ENCODE measurements at places on chromosomes 3 and 15.
A peak's percentile ranks its signal among the peaks of the same experiment; 100 is the strongest.

DNA sequence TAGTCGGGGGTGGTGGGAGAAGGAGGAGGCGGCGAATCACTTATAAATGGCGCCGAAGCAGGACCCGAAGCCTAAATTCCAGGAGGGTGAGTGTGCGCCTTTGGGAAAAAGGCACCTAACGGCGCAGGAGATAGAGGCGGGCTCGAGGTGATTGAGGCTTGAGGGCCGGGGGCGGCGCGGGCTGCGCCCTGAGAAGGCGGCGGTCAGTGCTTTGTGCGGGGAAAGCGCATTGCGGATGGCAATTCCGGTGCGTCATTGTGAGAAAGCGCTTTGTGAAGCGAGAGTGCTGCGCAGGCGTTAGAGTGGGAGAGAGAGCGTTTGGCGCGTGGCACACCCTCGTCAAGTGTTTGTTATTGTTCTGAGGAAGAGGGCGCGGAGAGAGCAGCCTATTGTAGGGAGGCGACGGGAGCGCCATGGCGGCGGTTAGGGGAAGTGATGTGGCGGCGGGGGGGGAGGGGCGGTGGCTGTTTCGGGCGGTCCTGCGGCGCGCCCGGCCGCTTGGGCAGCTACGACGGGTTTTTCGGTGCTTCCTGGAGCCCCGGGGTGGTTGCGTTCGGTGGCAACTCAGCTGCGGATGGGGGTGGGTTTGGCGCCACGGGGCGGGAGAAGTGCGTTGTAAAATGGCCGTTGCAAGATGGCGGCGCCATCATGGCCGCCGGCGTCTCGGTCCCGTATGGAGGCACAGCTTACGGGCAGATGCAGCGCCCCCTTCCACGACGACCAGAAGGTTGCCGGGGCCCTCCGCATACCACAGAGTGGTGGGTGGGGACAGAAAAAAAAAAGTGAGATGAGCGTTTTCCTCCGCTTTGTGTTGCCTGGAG is 492 bp downstream of the MORF4L1 start:
- DNase-seq = peak; percentile 67

- DNase-seq = no peak
Measured at GRCh38 chr15:83588441-83588840, 65.5 kb upstream of the ADAMTSL3 start.

DNA sequence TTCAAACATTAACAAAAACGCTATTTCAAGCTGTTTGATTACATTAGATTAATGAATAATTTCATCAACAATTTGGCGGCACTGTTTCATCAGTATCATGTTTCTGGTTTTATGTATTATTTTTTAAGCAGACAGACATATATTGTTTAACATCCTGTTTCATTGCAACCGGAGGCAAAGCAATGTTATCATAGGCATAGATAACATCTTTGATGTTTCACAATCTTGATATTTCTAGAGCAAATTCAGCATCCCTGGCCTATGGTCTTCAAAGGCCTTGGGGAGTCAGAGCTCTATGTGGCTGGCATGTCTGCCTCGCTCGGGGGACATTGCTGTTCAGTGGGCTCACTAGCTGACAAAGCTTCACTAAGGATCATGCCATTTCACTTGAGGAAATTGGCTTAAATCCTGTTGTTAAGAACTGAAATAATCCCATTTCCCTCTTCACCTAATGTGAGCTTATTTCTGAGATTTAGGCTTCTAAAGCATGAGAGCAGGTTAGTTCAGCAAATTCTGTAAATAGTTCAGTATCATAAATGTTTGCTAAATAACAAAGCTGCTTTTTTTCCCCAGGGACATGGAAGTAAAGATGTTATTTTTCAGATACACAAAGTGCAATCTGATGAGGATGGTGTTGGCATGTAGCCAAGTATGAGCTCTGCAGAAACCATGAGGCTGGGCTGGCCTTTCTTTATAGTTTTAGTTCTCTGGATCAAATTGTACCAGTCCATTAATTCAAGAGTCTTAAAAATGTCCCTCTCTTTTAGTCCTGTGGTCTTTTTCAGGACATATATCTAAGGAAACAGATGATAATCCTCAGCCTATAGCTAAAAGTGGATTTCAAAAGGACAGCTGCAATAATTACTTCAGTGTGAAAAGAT is 941.4 kb downstream of the PLOD2 start:
- DNase-seq = no peak

GRCh38 chr3:98817547-98818041 is 54.5 kb downstream of the ST3GAL6 start:
- no peak for DNase-seq

- DNase-seq = no peak
Measured at GRCh38 chr3:15659254-15659975, 57.9 kb downstream of the BTD start.

GRCh38 chr3:27639271-27639670 is 82.9 kb downstream of the EOMES start:
- DNase-seq = peak; percentile 3

DNA sequence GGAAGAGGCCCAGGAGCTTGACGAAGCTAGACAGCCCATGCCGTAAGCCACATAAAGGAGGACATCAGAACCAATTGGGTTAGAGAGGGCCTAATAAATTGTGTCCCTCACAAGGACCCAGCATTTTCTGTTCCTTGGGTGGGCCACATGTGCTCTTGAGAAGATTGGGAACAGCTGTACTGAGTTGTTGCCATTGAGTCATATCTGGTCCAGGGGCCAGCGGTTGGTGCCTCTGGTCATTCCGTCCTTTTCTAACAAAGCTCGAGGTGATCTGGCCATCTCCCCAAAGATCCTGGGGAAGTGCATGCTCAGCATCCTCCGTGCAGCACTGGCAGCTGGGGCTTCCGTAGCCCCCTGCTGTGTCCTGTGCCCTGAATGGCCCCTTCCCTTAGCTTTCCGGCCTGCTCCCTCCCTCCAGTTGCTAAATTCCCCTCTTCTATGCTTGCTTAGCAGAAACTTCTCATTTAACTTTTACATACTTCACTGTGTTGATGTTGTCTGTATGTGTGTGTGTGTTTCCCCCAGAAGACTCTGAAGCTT is 73.0 kb downstream of the EEFSEC start:
- no peak for DNase-seq

GRCh38 chr3:187186375-187186774 is 10.9 kb upstream of the RTP1 start:
- DNase-seq = no peak

DNA sequence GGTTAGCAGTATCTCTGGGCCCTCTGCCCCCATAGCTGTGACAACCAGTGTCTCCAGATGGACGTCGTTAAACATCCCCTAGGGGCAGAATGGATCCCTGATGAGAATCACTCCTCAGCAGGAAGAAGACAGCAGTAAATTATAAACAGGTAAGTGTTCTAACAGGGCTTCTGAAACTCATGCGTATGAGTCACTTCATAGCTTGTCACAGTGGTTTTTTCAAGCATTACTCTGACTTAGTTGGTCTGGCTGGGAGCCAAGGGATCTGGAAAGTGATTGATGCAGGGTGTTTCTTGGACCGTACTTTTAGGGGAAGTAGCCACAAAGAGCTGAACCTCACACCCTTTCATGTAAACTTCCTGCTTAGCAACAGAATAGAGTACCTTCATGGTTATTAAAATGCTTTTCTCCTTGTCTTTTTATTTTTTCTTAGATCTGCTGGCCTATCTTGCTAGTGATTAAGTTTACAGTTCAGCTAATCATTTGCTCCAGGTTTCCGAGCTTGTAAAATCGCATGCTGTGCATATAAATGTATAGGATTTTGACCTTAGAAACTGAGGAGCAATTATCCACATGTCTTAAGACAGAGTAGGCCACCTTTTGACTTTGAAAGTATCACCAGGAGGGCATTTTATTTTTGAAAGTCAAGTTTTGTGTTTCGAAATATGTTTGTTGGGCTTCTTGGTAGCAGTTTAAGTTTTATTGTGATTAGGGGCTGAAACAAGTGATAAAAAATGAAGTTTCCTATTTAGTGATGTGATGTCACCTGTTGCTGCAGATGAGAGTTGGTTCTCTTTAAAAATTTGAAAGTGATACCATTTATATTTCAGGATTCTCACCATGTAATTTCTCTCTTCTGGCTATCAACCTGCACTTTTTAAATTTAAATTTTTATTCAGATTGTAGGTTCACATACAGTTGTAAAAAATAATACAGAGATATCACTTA is 333.9 kb downstream of the PTPRG start:
- peak; percentile 31 for DNase-seq

- no peak for DNase-seq
Measured at GRCh38 chr3:139328356-139328755, 15.5 kb upstream of the MRPS22 start.

DNA sequence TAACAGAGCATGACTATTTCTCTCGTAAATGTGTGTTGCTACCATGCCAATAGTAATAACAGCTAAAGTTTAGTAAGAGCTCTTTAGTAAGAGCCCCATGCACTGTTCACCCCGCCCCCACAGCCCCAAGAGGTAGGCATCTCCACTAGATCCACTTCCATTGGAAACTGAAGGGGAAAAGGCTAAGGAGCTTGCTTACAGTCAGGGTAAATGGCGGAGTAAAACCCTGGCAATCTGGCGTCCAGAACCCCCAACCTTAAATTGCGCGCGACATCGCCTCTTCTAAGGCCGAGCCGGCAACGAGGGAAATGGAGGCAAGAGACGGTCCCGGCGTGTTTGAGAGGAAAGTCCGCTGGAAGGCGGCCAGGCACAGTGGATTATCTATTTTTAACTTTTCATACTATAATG is 654 bp upstream of the C3orf38 start:
- DNase-seq = no peak

- DNase-seq = peak; percentile 36
Measured at GRCh38 chr15:84747416-84748273, 747 bp upstream of the ZNF592 start.

DNA sequence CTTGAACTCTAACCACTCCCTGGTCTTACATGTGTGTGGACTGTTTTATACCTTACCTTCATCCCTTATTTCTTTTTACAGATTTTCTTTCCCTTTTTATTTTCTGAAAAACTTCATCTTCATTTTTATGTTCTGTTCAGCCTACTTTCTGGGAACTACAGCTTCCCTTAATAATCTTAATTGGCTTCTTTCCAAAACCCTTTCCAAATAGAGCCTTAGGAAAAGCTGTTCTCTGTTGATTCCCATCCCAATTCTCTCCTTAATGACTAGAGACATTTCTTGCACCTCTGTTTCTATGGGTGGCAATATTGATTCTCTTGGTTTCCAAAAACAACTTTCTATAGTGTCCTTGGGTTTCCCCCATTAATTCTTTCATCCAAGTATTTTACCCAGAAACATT is 134.8 kb downstream of the DUT start:
- DNase-seq = no peak

DNA sequence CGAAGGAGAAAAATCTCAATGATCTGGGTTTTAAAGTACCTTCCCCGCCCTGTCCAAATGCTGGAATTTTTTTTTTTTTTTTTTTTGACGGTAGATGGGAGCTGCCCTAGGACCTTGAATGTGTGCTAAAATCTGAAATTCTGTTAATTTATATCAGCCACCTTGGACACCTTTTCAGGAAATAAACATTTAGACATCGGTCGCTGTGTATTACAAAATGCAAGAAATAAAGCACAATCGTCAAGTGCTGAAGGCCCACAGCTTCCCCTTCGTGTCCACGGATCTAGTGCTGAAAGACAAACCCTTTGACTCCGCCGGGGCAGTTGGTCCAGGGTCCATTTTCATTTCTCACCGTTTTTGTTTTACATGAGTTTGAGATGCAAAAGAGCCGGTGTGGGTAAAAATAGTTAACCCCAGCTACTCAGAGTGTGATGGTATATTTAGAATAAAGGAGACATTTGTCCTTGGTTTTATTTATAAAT is 90.2 kb upstream of the CHD2 start:
- no peak for DNase-seq

GRCh38 chr15:63338170-63338569 is 43.5 kb downstream of the CA12 start:
- no peak for DNase-seq

GRCh38 chr3:53715815-53716483 is 130.3 kb downstream of the CHDH start:
- no peak for DNase-seq

DNA sequence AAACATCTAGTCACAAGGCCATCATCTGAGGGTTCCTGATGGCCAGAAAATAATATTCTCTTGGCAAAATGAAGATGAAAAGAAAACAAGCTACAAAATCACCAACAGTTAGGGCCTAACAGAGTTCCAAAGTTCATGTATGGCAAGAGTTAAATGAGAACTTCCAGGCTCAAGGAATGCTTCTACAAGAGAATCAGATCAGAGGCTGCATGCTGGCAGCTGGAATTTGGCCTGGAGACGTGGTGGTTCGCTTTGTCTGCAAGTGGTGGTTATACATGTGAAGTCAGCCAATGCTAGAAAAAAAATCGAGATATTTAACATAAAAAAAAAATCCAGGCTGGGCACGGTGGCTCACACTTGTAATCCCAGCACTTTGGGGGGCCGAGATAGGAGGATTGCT is 5.6 kb downstream of the SIAH2 start:
- no peak for DNase-seq

GRCh38 chr15:47934342-47934741 is 186.4 kb upstream of the SLC24A5 start:
- DNase-seq = no peak

DNA sequence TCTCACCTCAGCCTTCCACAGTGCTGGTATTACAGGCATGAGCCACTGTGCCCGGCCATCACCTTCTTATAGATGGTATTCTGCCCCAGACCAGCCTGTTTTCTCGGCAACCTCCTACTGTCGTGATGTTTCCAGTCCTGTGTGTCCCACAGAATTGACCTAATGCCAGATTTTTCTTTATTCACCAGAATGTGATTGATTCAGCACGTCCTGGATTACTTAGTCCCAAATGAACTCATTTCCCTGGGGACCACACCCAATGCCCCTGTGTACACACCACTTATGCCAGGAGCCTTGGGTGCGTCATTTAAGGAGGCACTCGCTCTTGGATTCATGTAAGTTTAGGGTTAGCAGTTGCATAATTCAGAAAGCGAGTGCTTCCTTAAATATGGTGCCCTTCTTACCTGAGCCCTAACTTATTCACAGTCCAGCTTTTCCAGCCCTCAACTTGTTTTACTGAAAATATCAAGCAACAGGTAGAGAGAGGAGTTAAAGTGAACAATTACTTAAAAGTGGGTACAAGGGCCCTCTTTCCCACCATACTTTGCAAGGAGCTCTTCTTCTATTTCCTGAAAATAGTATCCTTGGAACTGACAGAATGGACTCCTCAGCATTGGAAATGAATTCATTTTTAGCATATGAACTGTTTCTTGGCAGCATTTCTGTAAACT is 64.6 kb upstream of the UBE2E1 start:
- DNase-seq = no peak

- no peak for DNase-seq
Measured at GRCh38 chr15:81199031-81199779, 2.5 kb downstream of the IL16 start.

GRCh38 chr3:149547954-149548668 is 73.6 kb downstream of the TM4SF4 start:
- no peak for DNase-seq

DNA sequence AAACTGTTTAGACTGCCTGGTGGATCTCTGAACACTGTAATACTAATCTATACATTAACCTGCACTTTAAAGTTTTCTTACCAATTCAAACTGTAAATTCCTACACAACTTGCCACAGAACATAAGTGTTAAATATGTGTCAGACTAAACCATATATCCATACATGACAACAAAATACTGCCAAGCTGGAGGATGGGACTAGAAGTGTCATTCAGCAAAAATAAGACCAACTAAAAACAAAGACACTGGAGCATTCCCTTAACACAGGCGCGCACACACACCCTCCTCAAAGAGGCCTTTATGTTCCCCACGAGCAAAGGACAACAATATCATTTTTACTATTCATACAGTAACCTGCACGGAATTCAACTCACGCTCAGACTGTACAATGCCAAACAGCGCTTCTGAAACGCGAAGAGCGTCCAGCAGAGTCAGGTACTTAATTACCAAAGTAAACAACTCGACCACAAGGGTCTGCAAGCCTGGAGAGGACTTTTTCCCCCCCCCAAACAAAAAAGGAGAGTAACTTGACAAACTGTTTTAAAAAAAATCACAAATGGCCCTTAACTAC is 1.1 kb downstream of the DCUN1D1 start:
- no peak for DNase-seq
